ENCODE measurements at places on chromosomes 6 and 20.
A peak's percentile ranks its signal among the peaks of the same experiment; 100 is the strongest.

GRCh38 chr6:89596056-89596455 is 42.5 kb downstream of the LYRM2 start:
- no peak for DNase-seq

DNA sequence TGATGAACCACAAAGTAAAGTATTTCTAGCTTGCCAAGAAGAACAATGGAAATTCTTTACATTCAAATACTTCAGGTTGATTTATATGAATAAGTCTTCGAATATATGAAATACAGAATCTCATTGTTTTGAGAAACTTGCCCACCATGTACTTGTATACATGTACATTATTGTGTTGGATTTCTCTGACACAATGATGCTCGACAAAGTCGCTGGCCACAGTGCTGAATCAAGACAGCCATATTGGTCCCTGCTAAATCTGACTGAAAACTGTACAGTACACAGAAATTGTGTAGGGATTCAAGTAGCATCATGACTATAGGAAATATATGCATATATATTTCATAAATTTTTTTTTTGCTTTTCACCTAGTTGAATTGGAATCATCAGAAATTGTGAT is 13.1 kb upstream of the LIN28B start:
- peak; percentile 31 for DNase-seq

GRCh38 chr6:46998436-46999017 is 43.6 kb downstream of the ADGRF1 start:
- no peak for DNase-seq

- DNase-seq: no peak
Measured at GRCh38 chr6:43944908-43945767, 175.1 kb downstream of the VEGFA start.

DNA sequence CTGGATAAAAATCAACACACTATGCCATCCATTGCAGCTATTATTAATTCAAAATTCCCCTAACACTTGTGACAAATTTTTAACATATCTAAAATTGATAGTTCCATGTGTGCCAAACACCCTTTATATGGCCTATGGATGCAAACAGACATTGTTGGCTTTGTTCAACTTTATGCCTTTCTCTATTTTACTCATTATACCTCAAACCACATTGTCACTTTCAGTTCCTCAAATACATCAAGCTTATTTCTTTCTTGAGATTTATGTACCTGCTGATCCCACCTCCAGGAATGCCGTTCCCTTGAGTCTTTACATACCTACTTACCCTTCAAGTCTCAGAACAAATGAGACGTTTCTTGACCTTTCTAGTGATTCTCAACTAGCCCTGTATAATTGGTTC is 193.5 kb upstream of the PLN start:
- DNase-seq: no peak

DNA sequence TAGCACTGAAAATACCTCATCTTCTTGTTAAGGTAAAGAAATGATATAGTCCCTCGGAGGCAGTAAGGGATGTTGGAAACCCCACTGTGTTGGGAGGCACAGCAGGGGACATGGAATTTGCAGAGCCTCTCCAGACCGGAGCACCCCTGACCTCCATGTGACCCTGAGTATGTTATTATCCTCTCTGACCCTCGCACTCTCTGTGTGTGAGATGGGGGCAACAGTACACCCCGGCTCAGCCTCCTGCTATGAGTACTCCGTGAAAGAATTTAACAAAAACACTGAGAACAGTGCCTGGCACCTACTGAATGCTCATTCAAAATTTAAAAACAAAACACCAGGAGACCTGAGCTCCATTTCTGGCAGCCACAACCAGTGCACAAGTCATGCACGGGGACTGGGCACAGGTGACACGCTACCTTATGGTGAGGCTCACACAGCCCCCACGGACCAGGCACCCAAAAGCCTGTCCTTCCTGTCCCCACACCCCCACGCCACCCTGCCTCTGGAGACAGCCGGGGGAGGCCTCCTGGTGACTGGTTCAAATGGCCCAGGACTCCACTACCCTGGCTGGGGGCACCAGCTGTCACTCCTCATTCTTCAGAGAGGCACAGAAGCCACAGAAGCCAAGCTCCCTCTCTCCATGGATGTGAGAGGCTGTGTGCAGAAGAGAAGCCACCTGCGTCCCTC is 6.1 kb downstream of the NINL start:
- no peak for DNase-seq

DNA sequence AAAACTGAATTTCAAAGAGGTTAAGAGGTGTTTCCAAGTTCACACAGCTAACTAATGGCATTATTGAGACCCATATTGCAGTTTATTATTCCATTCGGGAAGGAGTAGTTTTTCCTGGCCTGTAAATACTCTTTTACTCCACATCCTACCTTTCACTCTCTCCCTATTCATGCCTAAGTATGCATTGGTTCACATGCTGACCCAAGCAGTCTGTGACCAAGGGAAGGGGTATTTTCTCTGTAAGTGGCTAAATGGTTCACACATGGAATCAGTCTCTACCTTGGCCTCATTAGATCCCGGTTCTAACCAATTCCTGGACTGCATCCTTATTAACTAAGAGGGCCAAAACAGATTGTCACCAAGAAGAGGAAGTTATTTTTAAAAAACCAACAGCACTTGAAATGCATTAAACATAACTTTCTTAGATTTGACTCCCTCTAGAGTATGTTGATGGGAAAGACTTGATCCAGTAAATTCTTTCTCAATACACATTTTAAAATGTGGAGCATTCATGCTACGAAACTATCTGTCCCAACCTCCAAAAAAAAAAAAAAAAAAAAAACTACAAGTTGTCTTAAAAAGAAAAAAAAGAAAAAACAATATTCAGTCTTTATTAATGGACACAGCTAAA is 17.8 kb upstream of the RSPO3 start:
- no peak for DNase-seq

DNA sequence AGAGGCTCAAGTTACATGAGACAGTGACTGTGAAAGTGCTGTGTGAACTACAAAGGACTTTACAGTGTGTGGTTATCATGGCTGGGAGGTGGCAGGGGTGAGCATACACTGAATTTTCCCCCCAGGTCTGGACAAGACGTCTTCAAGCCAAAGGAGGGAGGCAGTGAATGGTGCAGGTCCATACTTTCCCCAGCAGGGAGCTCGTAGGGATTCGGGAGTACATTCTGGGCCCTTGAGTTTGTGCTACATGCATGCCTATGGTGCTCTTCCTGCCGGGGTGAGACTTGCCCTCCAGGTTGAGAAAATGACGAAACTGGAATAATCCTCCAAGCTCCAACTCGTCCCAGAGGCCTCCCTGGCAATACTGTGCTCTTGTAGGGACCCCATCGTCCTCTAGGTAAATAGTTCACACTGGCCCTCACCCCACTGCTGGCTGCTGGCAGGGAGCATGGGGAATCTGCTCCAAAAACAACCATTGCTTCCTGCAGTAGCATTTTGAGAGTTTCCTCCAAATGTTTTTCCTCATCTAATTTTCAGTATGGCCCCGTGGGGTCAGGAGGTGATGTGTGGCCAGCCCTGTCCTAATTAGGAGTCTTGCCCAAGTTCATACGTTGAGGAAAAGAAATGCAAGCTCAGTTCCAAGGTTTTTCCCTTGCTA is 57.6 kb downstream of the ZNF831 start:
- no peak for DNase-seq

GRCh38 chr6:144957236-144957937 is 672.3 kb downstream of the UTRN start:
- no peak for DNase-seq

- DNase-seq: no peak
Measured at GRCh38 chr20:48571949-48572847, 255.6 kb downstream of the PREX1 start.

- no peak for DNase-seq
Measured at GRCh38 chr20:60491051-60491581, 532.9 kb downstream of the CDH26 start.

- no peak for DNase-seq
Measured at GRCh38 chr6:118288355-118289124, 259.6 kb upstream of the PLN start.

- DNase-seq: no peak
Measured at GRCh38 chr6:113782636-113783035, 74.5 kb upstream of the MARCKS start.

GRCh38 chr20:35690265-35690664 is 8.9 kb downstream of the NFS1 start:
- no peak for DNase-seq

GRCh38 chr6:130369831-130370230 is 4.0 kb downstream of the TMEM200A start:
- no peak for DNase-seq

- no peak for DNase-seq
Measured at GRCh38 chr6:9138936-9139335, 703.6 kb upstream of the SLC35B3 start.

- DNase-seq: no peak
Measured at GRCh38 chr6:2232445-2232844, 13.0 kb downstream of the GMDS start.

GRCh38 chr6:123879749-123880148 is 76.1 kb downstream of the NKAIN2 start:
- no peak for DNase-seq

GRCh38 chr6:38391206-38391605 is 248.5 kb downstream of the BTBD9 start:
- DNase-seq: no peak

DNA sequence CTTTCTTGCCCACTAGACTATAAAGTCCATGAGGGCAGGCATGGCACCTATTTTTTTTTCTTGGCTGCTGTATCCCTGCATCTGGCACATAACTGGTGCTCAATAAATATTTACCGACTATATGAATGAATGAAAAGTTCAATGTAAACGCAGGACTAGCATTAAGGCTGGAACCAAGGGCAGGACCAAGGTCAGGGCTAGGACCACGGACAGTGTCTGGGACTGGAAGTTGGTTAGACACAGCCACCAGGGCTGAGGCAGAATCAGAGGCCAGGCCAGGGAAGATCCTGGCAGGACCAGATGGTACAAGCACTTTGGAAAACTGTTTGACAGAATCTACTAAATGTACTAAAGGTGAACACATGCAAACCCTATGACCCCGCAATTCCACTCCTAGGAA is 3.7 kb downstream of the TNXB start:
- no peak for DNase-seq

DNA sequence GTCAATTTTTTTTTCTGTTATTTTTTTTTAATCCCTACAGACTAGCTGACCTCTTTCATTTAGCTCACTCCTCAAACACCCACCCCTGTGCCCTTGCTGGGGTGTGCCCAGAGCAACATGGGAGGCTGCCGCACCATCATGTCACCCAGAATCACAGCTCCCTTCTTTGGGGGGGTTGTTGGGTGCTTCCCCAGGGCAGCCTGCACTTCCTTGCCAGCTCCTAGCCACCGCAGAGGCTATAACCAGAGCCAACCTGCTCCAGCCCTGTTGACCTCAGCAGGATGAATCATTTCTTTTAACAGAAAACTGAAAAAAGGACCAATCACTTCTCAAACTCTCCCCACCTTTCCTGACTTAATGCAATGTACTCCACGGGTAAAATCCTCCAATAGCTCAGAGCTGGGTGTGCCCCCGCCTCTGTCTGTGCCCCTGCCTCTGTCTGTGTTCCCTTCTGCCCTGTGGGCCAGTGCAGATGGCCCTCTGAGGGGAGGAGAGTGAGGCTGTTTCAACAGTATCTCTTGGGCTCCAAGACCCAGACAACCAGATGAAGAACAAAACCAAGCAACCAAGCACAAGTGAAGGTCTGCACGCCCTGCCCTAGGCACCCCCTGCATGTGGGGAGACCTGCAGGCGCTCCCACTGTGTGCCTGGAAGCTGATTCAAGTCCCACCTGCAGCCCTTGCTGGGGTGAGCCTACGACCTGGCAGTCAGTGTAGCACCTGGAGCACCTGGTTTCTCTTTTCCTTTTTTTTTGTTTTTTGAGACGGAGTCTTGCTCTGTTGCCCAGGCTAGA is 67.7 kb downstream of the PYGB start:
- no peak for DNase-seq

GRCh38 chr20:36786663-36787062 is 13.1 kb upstream of the DSN1 start:
- no peak for DNase-seq

DNA sequence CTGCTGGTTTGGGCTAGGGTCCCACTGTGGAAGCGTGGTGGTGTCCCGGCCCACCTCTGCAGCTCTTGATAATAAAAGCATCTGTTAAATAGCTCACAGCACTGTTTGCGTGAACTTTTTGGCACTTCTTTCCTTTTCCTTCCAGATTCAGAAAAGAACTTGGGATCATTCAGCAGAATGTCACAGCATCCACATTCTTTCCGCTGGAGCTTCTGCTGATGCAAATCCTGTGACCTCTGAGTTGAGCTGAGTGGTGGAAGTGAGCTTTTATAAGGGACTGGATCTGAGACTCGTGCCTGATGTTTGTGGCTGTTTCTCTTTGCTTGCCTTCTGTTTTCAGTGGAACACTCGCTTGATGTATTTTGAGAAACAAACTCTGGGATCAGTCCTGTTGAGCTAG is 3.9 kb downstream of the OSBPL2 start:
- no peak for DNase-seq

DNA sequence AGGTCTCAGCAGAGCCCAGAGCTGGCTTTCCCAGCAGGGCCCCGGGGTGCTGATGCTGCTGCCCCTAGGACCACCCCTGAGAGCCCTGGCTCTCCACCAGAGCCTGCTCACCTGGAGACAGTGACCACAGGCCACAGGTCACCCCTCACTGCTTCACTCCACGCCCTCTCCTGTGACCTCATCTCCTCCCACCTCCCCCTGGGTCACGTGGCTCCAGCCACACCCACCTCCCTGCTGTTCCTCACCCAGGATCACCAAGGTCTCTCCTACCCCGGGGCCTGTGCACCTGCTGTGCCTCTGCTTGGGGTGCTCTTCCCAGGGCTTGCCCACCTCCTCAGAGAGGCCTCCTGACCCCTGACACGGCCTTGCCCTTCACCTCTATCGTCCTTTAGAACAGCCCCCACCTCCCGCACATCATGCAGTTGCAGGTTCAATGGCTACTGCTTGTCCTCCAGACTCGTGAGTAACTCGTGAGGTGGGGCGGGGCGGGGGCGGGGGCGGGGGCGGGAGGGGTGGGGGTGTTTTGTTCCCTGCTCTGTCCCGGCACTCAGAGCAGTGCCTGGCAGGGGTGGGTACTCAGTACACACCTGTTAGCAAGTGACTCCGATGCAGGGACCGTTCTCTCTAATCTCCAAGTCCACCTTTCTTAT is 468.0 kb downstream of the PREX1 start:
- DNase-seq: peak; percentile 35

DNA sequence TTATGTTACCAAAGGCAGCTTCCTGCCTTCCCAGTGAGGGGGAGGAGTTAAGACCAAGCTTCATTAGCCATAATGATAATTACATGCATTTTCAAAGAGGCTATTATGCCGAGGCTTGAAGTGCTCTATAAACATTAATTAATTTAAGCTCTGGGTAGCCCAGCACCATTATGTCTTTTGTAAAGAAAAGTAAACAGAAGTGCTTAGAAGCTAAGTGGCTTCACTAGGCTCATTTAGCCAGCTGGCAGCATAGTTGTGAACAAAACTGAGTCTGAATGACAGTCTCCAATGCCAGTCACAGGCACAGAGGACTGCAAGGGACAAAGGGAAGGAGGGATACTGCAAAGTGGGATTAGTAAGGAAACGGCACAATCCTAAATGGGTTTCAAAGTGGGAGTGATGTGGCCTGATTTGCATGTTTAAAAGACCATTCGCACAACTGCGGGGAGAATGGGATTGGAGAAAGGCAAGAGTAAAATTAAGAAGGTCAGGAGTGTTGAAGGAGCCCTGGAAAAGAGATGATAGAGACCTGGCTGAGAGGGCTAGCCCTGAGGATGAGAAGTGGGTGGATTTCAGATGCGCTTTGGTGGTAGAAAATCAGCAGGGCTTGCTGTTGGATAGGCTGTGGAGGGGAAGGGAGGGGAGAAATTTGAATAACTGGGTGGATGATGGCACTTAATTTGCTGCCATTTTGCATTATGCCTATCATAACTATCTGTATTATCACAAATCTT is 20.1 kb upstream of the ISM1 start:
- no peak for DNase-seq
